Upper lobe of left lung (tissue), 6 donors: ENCODE measurements at places on chromosomes 13 and 19. TPM values are rescaled to one million over a fixed set of nuclear protein-coding genes. Genes with fewer than 3 reads are reported as not detected.

The FLT1 gene
- 47.9 TPM for total RNA-seq

DNA sequence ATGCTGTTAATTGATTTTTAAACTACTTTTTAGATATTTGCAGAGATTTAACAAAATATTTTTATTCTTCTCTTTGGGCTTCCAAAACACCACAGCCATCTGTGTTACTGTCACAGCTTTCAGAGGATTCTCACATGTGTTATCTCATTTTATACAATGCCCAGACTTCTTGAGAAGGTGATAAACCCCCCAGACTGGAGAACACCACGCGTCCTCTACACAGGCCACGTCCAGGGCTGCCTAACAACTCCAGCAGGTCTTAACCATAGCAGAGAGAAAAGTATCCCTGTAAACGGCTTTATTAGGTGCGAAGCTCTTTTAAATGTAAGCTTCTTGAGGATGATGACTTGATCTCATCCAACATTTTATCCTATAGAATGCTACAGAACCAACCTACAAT, 2.0 kb downstream of the GPR183 start:
- no peaks in the 10 kb centered on the region for H3K27me3 ChIP-seq
- no peaks in the 10 kb centered on the region for H3K4me1 ChIP-seq
- no peaks in the 10 kb centered on the region for H3K36me3 ChIP-seq
- H3K27ac ChIP-seq: peak overlapping the region; percentile 27

The THSD8 gene
- 6.0 TPM for total RNA-seq

- H3K4me1 ChIP-seq: no peaks in the 10 kb centered on the region
- H3K4me3 ChIP-seq: no peak overlapping the region
- DNase-seq: no peak
- H3K27me3 ChIP-seq: no peaks in the 10 kb centered on the region
Observed at GRCh38 chr13:30786648-30787047, 51.3 kb downstream of the ALOX5AP start.

DNA sequence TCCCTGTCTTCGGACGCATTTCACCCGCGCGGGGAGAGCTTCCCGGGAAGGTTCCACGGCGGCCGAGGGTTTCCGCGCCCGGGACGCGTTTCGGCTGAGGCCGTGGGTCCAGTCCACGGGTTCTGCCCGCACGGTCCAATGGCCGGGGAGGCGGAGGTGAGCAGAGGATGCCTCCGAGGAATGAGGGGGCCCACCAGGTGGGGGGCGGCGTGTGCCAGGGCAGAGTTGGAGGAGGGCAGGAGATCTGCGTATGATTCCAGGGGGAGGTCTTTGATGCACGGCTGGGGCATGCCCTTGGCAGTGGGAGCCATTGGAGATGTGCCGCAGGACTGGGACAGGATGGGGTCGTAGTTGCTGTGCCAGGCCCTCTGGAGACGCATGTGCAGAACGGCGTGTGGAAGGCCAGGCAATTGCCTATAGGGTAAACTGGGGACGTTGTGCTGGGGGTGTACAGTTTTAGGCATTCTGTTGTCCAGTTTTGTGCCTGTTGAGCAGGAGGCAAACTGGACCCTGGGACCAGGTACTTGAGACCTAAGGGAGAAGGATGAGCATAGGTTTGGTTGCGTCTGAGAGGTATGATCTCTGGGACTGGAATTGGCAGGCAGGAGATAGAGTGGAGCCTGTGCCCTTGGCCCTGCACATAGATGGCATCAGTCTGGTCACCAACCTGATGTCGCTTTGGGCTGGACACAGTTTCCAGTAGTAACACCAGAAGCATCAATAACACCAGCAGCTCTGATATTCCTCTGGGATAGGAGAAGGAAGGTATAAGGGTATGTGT, 751 bp downstream of the ZNF584 start:
- no peaks in the 10 kb centered on the region for H3K36me3 ChIP-seq
- no peak for DNase-seq
- peak overlapping the region; percentile 94 for H3K4me3 ChIP-seq
- H3K27ac ChIP-seq: peak overlapping the region; percentile 88
- H3K27me3 ChIP-seq: no peaks in the 10 kb centered on the region
- H3K4me1 ChIP-seq: peaks cover 20% of the 10 kb centered on the region

DNA sequence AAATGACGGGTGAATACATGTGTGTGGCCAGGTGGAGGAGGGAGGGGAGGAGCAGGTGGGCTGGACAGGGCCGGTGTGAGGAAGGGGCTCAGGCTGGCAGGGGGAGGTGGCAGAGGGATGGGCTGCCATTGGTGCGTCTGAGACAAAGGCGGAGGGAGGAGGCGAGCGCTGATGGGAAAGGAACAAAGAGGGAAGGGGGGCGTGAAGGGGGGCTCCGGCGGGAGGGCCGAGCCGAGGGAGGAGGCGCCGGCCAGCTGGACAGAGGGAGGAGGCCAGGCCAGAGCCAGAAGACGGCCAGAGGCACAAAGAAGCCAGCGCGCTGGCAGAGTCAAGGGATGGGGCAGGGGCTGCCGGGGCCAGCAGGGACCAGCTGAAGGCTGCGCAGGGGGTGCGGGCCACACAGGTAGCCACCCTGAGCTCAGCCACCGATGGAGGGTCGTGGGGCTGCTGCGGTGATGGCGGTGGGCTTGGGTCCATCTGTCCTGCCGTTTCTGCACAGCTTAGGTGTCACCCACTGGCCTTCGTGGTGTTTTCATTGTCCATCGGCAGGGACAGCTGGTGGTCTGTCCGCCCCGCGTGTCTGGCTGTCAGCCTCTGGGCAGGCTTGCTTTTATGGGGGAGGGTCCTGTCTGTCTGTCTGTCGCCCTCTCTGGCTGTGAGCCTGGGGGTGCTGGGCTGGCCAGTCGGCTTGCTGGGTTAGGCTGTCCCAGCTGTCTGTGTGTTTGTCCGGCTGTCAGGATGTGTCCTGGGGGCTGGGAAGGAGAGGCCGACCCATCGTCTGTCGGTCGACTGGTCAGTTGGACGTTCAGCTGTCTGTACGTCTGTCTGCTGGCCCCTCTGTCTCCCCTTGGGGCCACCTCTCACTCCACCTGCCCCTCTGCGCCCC, 2.2 kb downstream of the APC2 start:
- no peak overlapping the region for H3K4me3 ChIP-seq
- peaks cover 84% of the 10 kb centered on the region for H3K27me3 ChIP-seq
- H3K27ac ChIP-seq: no peak overlapping the region
- no peaks in the 10 kb centered on the region for H3K36me3 ChIP-seq
- peaks cover 28% of the 10 kb centered on the region for H3K4me1 ChIP-seq

The PLIN4 gene
- 4.3 TPM for total RNA-seq

GRCh38 chr13:98998831-98999638, 21.2 kb upstream of the DOCK9 start:
- H3K4me1 ChIP-seq: peaks cover 18% of the 10 kb centered on the region
- no peaks in the 10 kb centered on the region for H3K36me3 ChIP-seq
- H3K27me3 ChIP-seq: no peaks in the 10 kb centered on the region
- H3K4me3 ChIP-seq: no peak overlapping the region
- DNase-seq: no peak

GRCh38 chr13:114211446-114212157, 23.1 kb upstream of the CDC16 start:
- no peaks in the 10 kb centered on the region for H3K36me3 ChIP-seq
- H3K27ac ChIP-seq: no peak overlapping the region
- H3K27me3 ChIP-seq: no peaks in the 10 kb centered on the region
- H3K4me1 ChIP-seq: no peaks in the 10 kb centered on the region
- no peak for DNase-seq

GRCh38 chr19:13866463-13867046, 10.4 kb upstream of the NANOS3 start:
- peak overlapping the region; percentile 79 for H3K4me3 ChIP-seq
- peaks cover 35% of the 10 kb centered on the region for H3K4me1 ChIP-seq
- no peaks in the 10 kb centered on the region for H3K27me3 ChIP-seq
- peak overlapping the region; percentile 71 for H3K27ac ChIP-seq
- H3K36me3 ChIP-seq: no peaks in the 10 kb centered on the region
- DNase-seq: no peak

GRCh38 chr13:50594276-50595051, 249.0 kb downstream of the DLEU7 start:
- no peak for DNase-seq
- no peak overlapping the region for H3K27ac ChIP-seq
- H3K4me3 ChIP-seq: no peak overlapping the region
- no peaks in the 10 kb centered on the region for H3K36me3 ChIP-seq
- H3K4me1 ChIP-seq: no peaks in the 10 kb centered on the region

The APC2 gene
- total RNA-seq: 0.06 TPM

DNA sequence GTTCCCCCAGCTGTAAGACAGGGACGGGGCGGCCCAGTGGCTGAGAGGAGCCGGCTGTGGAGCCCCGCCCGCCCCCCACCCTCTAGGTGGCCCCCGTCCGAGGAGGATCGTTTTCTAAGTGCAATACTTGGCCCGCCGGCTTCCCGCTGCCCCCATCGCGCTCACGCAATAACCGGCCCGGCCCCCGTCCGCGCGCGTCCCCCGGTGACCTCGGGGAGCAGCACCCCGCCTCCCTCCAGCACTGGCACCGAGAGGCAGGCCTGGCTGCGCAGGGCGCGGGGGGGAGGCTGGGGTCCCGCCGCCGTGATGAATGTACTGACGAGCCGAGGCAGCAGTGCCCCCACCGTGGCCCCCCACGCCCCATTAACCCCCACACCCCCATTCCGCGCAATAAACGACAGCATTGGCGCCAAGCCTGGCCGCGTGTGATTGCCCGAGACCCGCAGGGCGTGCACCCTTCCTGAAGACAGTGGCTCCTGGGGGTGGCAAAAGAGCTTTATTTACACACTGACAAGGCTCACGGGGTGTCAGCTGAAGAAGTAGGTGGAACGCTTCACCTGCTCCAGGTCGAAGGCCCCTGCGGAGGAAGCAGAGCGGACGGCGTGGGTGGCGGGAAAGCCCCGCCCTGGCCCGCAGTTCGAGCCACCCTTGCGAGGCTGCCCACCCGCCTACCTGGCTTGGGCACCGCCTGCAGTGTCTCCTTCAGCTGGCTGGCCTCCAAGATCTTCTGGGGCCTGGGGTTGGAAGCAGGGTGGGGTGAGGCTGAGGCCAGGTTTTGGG, 16.4 kb downstream of the POLRMT start:
- H3K4me1 ChIP-seq: no peaks in the 10 kb centered on the region
- peaks cover 53% of the 10 kb centered on the region for H3K36me3 ChIP-seq
- no peak for DNase-seq

DNA sequence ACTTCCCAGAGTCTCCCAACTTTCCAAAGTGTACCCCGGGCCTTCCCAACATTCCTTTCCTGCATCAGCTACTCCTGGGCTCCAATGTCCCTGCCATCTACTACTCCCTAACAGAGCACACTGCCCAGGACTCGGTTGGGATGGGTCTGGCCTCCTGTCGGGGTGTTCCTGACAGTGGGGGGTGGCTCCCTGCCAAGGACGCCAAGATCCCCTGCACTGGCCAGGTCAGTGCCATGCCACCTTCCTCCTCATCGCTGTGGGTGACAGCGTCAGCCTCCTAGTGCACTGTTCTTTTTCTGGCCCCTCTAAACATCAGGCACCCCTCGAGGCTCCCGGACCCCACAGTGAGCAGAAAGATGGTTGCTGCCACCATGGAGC, 13.8 kb downstream of the EPS15L1 start:
- DNase-seq: no peak
- H3K27me3 ChIP-seq: no peaks in the 10 kb centered on the region
- peak overlapping the region; percentile 66 for H3K27ac ChIP-seq

DNA sequence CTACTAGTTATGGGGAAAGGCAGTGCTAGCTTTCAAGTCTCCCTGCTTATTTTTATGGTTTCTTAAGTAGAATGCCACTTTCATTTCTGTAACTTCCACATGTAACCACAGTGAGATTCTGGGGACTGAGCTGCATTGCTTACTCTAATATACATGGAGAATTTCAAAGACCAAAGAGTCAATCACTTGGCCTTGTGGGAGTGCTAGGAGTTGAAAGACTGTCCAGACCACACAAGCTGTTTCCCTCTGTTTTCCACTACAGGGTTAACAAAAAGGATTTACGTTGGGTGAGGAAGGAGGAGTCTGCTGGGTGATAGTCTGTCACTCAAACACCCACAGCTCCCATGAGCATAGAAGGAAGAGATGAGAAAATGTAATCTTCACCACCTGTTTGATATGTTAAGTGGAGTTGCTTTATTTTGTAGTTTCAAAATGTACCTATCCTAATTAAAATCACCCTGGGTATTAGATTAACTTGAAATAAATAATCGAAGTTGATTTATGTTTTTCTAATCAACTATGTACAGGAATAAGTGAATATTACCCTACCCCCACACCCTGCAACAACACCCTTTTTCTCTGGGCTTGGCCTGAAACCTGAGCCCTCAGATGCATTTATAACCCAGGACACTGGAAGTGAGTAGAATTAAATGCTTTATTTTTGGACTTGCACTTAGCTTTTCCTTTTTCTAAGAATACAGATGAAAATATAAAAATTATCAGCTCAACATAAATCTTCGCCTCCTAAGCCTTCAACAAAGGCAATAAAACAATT, 225.8 kb upstream of the SLC10A2 start:
- no peak for DNase-seq
- no peaks in the 10 kb centered on the region for H3K27me3 ChIP-seq
- H3K4me1 ChIP-seq: no peaks in the 10 kb centered on the region
- no peak overlapping the region for H3K4me3 ChIP-seq

DNA sequence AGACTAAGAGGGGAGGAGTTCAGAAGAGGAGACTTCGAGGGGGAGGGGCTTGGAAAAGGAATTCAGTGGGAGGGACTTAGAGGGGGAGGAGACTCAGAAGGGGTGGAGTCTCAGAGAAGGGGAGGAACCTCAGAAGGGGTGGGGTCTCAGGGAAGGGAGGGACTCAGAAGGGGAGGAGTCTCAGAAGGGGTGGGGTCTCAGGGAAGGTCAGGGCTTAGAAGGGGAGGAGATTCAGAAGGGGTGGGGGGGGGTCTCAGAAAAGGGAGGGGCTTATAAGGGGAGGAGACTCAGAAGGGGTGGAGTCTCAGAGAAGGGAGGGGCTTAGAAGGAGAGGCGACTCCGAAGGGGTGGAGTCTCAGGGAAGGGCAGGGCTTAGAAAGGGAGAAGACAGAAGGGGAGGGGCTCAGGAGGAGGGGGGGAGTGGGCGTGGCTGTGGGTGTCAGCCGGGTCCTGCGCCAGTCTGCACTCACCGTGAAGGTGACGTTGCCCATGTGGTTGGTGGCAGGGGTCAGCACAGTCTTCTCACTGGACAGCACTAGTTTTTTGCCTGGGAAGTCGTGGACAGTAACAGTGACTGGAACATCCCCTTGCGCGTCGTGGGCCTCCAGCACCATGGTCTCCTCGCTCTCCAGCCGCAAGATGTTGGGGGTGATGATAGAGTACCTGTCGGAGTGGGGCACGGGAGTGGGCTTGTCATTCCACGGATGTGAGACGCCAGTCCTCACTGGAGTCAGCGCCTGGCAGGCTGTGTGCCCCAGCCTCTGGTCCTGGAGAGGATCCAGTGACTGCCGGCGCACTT, 1.5 kb downstream of the C3 start:
- H3K4me1 ChIP-seq: peaks cover 22% of the 10 kb centered on the region
- H3K27ac ChIP-seq: peak overlapping the region; percentile 27
- peaks cover 16% of the 10 kb centered on the region for H3K36me3 ChIP-seq
- peak overlapping the region; percentile 45 for H3K4me3 ChIP-seq
